ENCODE measurements at places on chromosomes 2 and 18. TPM values are rescaled to one million over a fixed set of nuclear protein-coding genes. Genes with fewer than 3 reads are reported as not detected.

DNA sequence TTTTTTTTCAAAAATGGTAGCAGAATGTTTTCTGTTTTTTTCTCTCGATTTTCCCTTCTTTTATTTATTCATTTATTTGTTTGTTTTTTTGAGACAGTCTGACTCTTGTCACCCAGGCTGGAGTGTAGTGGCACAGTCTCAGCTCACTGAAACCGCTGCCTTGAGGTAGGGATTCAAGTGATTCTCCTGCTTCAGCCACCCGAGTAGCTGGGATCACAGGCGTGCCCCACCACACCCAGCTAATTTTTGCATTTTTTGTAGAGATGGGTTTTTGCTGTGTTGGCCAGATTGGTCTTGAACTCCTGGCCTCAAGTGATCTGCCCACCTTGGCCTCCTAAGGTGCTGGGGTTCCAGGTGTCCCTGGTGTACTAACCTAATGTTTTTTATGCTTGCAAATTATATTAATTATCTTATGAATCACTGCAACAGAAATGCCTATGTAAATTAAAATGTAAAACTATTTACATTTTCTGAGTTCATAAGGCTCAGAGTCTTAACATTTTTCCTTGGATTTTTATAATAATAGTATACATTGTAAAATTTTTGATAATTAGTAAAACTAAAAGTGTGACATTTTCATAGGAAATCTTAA, 19.2 kb downstream of the MTA3 start:
- no peak overlapping the region for H3K4me3 ChIP-seq
- no peaks in the 10 kb centered on the region for H3K4me1 ChIP-seq
- H3K36me3 ChIP-seq = peaks cover 20% of the 10 kb centered on the region
- no peak for DNase-seq
- no peak overlapping the region for H3K27ac ChIP-seq

Gene SRD5A2
- under 0.01 TPM for total RNA-seq

Gene AOX1
- 1.9 TPM for total RNA-seq

Gene RTP5
- not detected for total RNA-seq

Data from muscle of leg (tissue), 16 donors.